HuH-7 (cell line): ENCODE measurements at places on chromosomes 1 and 21.

GRCh38 chr1:56573311-56573710, 6.1 kb downstream of the PLPP3 start:
- no peak for DNase-seq

DNA sequence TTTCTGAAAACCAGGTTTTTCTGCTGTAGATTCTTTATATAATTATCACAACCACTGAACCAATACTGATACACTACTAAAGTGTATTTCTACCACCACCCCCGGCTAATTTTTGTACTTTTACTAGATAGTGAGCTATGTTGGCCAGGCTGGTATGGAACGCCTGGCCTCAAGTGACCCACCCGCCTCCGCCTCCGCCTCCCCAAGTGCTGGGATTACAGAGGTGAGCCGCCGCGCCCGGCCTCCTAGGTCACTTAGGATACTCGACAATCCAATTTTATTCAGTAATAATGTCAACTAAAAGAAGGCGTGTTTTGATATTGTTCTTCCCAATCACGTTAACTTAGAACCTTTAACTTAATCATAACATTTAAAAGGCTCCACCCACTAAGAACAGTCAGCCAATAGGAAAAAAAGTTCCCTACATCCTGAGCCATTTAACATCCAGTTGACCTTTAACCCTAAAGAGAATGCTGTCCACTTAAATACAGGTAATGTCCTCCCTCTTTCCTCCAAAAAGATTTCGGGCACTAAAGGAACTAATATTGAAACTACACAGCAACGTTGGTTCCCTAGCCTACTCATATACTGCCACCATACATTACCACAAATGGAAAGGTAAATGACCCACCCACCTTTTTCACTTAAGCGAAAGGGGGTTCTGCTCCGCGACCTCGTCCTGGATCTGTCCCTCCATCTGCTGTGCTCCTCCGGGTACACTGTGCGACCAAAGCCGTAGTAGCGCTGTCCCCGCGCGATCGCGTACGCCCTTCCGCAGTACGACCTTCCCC, 1.2 kb downstream of the RSRP1 start:
- DNase-seq = peak; percentile 58

GRCh38 chr1:117591252-117591651, 14.6 kb upstream of the TENT5C start:
- no peak for DNase-seq

DNA sequence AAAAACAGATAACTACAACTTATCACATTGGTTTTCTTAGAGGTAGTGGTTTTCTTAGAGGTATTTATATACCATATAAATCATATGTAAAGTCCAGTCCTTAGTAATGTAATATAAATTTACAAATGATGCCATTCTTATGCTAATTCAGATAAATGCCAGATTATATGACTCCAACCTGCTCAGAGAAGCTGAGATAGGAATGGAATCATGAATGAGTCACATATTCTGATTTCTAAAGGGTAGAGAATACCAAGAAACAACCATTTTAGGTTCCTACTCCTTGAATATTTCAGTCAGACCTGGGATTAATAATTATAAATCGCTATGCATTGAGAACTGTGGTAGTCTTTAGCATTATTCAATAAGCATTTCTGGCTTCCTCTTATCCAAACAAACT, 760.1 kb upstream of the NEGR1 start:
- no peak for DNase-seq

DNA sequence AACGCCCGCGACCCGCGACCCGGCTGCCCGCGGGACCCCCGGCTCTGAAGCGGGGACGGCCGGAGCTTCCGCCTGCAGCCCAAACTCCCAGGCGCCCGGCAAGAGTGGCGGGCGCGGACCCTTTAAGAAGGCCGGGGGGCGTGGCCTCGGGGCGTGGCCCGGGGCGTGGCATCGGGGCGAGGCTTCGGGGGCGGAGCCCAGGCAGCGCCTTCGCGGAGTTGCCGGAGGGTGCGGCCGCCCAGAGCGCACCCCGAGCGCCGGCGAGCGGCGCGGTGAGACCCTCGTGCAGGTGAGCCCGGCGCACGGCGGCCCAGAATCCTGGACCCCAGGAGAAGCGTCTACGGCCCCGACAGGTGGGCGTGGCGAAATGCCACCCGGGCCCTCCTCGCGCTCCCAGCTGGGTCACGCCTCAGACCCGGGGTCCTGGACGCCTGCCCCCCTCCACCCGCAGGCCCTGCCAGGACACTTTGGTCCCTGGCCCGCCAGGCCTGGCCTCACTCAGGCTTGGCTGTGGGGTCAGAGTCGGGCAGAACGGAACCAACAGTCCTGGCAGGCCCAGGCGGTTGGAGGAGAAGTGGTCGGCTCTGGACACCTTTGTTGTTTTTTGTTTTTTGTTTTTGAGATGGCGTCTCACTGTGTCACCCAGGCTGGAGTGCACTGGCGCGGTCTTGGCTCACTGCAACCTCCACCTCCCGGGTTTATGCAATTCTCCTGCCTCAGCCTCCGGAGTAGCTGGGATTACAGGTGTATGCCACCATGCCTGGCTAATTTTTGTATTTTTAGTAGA, 14.4 kb downstream of the RNF223 start:
- DNase-seq = peak; percentile 90

DNA sequence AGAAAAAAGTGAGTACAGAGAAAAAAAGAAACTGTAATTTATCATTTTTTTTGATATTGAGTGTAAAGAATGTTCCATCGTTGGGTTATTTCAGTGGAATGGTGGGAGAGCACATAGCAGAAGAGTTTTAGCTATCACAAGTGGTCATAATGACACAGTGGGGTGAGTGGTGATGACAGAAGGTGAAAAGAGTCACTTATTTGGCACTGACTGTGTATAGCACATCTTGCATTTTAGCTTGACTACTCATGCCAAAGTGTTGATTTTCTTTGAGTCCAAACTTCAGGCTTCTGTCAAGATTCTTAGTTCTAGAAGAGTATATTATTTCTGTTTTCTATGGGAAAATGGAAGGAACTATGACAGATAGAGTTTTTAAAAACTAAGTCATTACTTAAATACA, 261.2 kb downstream of the GRIK1 start:
- no peak for DNase-seq

GRCh38 chr1:207867136-207868109, 43.5 kb downstream of the CD34 start:
- DNase-seq = no peak

- DNase-seq = peak; percentile 39
Measured at GRCh38 chr1:62621907-62622306, 24.6 kb downstream of the ANGPTL3 start.

GRCh38 chr1:98453066-98453465, 208.5 kb upstream of the SNX7 start:
- no peak for DNase-seq

DNA sequence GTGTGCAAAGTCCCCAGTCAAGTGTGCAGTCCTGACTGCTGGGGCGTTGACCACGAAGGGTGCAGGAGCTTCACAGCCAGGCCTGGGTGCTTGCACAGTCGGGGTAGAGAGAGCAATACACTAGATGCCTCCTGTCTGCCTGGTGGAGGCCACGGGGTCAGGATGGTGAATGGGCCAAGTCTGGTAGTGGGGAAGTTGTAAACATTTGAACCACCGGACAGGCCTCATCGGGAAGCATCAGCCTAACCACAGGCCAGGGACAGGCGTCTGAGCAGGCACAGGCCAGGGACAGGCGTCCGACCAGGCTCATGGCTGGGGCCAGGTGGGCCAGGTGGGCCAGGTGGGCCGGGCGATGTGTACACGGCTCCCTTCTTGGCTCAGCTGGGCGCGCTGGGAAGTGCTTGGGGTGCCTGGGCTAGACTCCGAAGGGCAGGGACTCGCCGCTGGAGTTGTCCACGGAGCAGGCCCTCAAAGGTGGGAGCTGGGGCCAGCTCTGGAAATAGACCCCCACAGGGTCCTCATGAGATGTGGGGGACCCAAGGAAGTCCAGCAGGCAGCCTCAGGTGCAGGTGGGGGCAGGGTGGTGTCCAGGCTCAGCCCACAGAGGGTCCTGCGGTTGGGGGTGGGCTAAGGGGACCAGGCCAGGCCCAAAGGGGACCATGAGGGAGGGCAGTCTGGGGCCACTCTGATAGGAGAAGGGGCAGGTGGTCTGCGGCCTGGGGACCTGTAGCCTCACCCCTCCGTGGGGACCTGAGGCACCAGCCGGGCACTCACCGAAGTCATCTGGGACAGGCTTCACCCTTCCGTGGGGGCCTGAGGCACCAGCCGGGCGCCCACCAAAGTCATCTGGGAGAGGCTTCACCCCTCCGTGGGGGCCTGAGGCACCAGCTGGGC, 15.0 kb downstream of the COL6A1 start:
- no peak for DNase-seq

GRCh38 chr1:208298593-208299269, 54.5 kb upstream of the PLXNA2 start:
- DNase-seq = no peak

DNA sequence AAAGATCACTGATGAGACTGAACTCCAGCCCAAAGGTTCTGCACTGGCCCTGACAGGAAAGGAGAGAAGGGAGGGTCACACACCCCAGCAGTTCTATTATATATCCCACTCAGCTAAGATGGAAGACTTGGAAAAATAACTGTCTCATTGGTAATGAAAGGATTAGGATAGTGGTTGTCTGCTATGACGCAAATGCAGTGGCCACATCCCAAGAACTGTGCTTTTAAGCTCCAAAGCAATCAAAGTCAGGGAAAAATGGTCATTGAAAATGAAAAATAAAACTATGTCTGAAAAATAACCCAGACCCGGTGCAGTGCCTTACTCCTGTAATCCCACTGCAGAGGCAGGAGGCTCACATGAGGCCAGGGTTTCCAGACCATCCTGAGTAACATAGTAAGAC, 31.0 kb downstream of the PSMG1 start:
- DNase-seq = no peak

- peak; percentile 85 for DNase-seq
Measured at GRCh38 chr1:42456010-42456753, at the start of the genes PPCS and ZMYND12. Gene PPCS, plus strand, starts transcription at chr1:42456543. Its CDS starts 23 bp downstream, at chr1:42456566. Gene ZMYND12, minus strand, starts transcription at chr1:42456022. Its CDS starts 25 bp downstream, at chr1:42455997.

- DNase-seq = no peak
Measured at GRCh38 chr1:193448682-193449461, 262.5 kb upstream of the B3GALT2 start.

DNA sequence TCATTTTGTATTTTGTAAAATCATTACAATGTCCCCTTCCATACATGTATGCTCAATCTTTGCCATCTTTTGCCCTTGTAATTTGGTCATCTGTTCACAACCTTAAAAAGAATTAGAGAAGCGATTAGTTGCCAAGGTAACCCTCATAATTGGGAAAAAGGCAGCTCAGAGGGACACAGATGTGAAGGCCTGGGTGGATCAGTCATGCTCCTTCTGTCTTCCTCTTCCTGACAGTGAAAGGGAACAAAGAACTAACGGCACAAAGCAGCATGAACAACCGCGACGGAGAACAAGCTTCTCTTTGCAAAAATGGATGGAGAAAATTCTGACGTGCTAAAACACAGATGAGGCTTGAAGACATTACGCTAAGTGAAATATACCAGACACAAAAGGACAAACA, 78.7 kb upstream of the COG2 start:
- no peak for DNase-seq

- no peak for DNase-seq
Measured at GRCh38 chr1:84688463-84689061, 1.7 kb downstream of the SSX2IP start.

DNA sequence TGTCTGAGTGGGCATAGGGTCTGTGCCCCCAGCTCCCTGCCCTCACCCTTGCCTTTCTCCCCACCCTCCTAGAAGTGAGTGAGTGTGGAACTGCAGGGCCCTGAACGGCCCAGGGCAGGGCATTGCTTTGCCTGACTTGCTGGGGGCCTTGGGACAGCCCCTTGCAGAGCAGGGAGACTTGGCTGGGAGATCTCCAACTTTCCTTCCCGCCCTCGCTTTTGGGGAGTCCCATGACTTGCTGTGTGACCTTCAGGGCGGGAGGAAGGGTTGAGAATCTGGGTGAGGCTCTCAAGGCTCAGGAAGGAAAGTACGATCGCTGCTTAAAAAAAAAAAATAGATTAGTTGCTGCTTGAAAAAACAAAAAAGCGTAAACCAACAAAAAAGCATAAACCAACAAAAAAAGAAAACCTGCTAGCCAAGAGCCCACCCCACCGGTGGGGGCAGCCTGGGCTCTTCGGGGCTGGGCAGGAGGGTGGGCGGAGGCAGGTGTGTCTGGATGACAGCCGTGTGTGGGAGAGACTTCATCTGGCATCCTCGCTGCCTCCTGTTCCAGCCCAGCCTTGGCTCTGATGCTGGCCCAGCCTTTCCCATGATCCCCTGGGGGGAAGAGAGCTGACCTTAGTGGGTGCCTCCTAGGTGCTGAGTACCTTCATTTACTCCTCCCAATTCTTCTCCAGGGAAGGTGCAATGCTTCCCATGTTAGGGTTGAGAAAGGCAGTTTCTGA, 6.5 kb downstream of the NBL1 start:
- no peak for DNase-seq

DNA sequence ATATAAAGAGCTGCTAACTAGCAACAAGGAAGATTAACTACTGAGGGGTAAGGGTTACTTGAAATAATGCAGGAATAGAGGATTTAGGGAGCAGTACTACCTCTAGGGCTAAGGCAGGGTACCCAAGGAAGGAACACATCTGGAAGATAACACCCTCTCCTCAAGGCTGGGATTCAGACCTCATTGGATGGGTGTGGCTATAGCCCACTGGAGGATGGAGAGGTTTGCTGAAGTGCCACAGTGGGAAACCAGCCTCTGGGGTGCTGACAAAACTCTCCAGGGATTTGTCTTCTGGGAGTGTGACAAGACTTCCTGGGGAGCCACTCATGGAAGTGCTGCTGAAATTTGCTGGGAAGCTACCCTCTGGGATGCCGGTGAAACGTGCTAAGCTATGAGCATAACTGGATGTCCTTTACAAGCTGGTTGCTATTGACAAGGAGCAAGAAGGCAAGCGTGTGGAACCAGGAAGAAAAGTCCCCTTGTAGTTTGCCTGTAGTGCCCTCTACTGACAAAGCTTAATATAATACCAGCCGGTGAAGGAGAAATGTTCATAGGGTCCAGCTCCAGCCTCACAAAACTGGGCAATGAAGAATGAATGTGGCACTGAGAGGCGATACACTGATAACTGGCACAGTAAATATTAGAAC, 122.8 kb upstream of the USP24 start:
- DNase-seq = peak; percentile 44

DNA sequence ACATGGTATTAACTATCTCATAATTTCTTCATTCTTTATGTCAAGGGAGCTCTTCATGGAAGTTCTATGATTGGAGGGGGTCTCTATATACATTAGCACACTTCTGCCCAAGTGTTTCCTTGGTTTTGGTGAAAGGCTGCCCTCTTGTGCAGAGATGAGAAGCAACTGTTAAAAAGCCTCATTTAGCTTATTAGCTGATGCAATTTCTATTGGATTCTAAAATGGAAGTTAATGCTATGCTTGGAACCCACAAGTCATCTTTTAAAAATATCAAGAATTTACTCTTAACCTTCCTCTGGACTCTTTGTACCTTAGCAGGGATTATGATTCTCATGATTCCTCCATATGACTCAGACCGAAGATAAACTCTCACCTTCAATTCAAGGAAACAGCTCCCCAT, 328.9 kb downstream of the PTBP2 start:
- no peak for DNase-seq

GRCh38 chr1:63112155-63112900, 210.0 kb upstream of the FOXD3 start:
- no peak for DNase-seq

GRCh38 chr1:101706366-101706765, 290.4 kb downstream of the OLFM3 start:
- no peak for DNase-seq

DNA sequence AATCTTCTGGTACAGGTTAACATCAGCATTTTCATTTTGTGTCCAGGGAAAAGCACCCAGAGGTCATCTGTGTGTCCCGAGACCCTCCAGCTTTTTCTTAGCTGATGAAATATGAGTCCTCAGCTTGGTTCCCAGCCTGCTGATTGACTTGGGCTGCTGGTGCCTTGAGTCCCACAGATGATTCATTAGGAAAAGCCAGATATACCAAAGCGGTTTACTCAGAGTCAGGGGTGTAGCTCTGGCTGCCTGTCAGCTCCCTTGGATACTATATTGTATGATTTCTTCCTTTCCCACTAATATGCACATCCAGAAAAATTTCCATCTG, 43.7 kb upstream of the MAB21L3 start:
- DNase-seq = no peak
